ENCODE measurements at places on chromosomes 1 and 21. TPM values are rescaled to one million over a fixed set of nuclear protein-coding genes. Genes with fewer than 3 reads are reported as not detected.

MX1 gene
- 6.6 TPM for total RNA-seq

SPRR2G gene
- total RNA-seq, result not detected

SLAMF1 gene
- total RNA-seq, result not detected

LRRC8D gene
- total RNA-seq, result 24.8 TPM

HIVEP3 gene
- total RNA-seq, result 1.8 TPM

RIMS3 gene
- 0.06 TPM for total RNA-seq

SLAMF9 gene
- total RNA-seq, result not detected

WNT4 gene
- not detected for total RNA-seq

ISG15 gene
- 76.6 TPM for total RNA-seq

NUP210L gene
- total RNA-seq, result not detected

KCNJ10 gene
- total RNA-seq, result not detected

TEKT2 gene
- not detected for total RNA-seq

ZBTB8B gene
- not detected for total RNA-seq

ATP6V1G3 gene
- total RNA-seq, result not detected

CXADR gene
- 4.4 TPM for total RNA-seq

GJA9 gene
- not detected for total RNA-seq

ADAMTS4 gene
- total RNA-seq, result 2.2 TPM

BCAN gene
- not detected for total RNA-seq

FMO3 gene
- 7.6 TPM for total RNA-seq

ZNF648 gene
- not detected for total RNA-seq

SPATA21 gene
- not detected for total RNA-seq

PTGFRN gene
- 87.2 TPM for total RNA-seq

ZBED6 gene
- 13.5 TPM for total RNA-seq

LRRC39 gene
- total RNA-seq, result 0.37 TPM

PFKFB2 gene
- 3.4 TPM for total RNA-seq

LCE3E gene
- total RNA-seq, result not detected

KRTAP10-9 gene
- total RNA-seq, result not detected

RGSL1 gene
- total RNA-seq, result not detected

B3GALT2 gene
- not detected for total RNA-seq

C1orf115 gene
- 0.75 TPM for total RNA-seq

ACKR1 gene
- total RNA-seq, result 11.0 TPM

GNG5 gene
- total RNA-seq, result 56.0 TPM

FNDC5 gene
- total RNA-seq, result 1.00 TPM

AMPD1 gene
- not detected for total RNA-seq

VSIG8 gene
- total RNA-seq, result not detected

CHIA gene
- total RNA-seq, result not detected

OR2AK2 gene
- not detected for total RNA-seq

DEPDC1 gene
- 0.81 TPM for total RNA-seq

UBXN10 gene
- not detected for total RNA-seq

KIF14 gene
- 0.44 TPM for total RNA-seq

ATAD3C gene
- not detected for total RNA-seq

CD101 gene
- total RNA-seq, result 0.49 TPM

All from cardiac ventricle fibroblast (primary cell).